ENCODE measurements at places on chromosomes 5 and 9.

DNA sequence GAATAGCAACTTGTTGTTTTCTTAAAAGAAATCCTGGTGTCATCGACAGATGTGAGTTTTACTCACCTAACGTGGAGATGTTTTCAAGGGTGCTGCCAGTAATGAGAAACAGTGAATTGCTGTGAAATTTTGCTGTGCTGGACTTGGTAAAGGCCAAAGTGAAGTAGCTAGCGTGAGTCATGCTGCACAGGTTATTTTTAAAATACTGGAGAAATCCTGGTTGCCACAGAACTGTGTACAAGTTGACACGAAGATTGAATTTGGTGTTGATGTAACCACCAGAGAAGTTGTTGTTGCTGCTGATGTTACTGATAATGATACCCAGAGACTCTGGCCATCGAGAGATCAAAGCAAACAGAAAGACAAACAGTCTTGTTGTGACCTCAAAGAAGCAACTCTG is 187.9 kb upstream of the NFIL3 start:
- no peak for DNase-seq

GRCh38 chr5:5629607-5629978 is 207.1 kb downstream of the ICE1 start:
- no peak for DNase-seq

DNA sequence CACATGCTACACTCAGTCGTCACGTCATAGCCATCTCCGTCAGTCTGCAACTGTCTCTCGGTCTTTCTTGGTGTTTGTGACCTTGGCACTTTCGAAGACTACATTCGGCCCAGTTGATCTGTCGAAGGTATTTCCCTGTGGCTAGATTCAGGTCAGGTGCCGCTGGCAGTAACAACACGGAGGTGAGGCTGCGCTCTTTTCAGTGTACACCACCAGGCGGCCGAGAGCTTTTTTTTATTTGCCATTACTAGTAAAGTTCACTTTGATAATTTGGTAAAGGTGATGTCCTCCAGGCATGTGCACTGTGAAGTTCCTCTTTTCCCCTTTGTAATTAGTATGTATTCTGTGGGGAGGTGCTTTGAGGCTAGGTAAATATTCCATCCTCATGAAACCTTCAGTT is 49.7 kb downstream of the RNF130 start:
- no peak for DNase-seq

DNA sequence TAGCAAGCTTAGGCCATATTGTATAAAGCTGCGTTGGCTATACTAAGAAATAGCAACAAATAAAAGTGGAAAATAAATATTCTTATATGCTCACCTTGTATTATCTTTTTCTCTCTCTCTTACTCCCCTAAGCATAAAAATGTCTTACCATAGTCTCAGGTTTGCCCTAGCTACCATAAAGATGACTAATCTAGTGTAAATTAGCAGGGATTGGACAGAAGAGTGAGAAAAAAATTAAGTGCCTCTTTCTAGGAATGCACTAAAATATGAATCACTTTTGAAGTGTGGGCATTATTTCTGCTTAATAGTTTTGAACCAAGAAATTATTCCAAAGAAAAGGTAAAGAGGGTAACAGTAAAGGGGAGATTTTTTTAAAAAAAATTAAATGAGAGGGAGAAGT is 201.3 kb downstream of the HINT1 start:
- no peak for DNase-seq

- no peak for DNase-seq
Measured at GRCh38 chr9:71136696-71137095, 15.3 kb upstream of the TRPM3 start.

DNA sequence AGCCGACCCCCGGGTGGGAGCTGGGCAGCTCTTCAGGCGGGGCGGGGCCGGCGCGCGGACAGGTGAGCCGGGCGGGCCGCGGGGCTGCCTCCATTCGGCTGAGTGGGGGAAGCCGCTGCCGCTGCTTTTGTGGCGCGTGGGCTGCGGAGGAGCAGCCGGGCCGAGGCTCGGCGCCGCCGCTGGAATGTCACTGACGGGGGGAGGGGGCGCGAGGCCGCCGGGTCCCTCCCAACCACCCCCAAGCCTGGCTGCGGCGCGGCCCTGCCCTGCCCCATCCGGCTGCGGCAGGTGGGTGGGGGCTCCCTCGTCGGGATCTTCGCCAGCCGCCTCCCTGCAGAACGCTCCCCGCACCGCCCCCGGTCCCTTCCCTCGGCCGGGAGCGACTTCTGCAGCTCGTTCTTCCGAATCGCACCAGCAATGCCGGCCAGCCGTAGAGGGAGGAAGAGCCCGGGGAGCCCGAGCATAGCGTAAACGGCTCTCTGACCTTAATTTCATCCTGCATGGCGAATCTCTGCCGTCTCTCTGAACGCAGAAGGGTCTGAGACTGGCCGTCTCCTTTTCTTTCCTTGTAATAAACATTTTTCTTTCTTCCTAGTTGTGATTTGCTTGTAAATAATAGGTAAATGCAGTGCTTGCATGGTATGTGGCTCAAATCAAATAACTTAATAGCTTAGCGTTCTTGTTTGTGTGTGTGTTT is 505 bp downstream of the SPTAN1 start:
- DNase-seq: peak; percentile 29

DNA sequence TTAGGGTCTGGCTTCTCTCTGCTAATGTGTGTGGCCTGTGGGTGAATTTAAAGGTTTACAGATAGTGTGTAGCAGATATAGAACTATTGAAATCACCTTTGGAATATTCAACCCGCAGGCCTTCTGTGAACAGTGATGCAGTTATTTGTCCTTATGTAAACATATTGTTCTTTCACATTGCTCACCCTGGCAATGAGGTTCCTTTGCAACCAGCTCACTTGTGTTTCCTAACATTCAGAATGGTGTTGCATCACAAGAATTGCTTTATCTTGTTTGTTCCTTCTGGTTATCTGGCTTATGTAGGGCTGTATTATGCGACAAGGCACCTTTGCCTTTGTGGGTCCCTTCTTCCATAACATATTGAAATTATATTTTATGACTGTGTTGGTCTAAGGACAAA is 370.3 kb downstream of the NNT start:
- DNase-seq: no peak

GRCh38 chr9:120009856-120010255 is 570.1 kb downstream of the CDK5RAP2 start:
- DNase-seq: no peak

DNA sequence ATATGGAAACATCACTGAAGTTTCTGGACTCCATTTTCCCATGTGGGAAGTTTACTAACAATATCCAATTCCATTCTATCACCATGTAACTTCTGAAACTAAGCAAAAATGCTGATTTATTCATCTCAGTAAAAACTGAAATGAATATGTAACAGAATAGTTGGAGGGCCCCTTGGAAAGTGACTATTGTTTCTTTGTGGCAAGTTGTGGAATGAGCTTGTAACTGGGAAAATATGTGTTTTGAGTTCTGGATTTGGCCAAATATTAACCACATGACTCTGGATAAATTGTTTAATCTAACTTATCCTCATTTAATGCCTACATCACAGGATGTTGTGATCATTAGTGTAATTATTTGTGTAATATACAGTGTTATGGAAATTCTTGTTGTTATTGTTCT is 619.3 kb downstream of the TLE4 start:
- DNase-seq: no peak

DNA sequence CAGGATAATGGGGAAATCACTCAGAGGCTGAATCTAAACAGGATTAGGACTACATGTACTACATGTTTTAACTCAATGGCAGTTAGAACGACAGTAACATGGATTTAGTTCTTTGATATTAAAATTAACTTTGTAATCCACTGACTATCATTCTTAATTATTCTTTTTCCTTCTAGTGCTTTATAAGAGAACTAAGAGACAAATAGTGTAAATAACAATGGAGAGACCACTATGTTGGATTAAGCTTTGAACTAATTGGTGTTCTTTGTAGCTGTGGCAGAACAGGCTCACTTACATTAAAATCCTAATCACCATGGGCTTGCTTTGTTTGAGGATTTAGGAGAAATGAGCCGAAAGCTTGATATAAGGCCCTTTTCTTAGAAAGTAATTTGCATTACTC is 18.8 kb downstream of the NMRK1 start:
- no peak for DNase-seq

GRCh38 chr5:142783601-142784341 is 13.6 kb downstream of the ARHGAP26 start:
- no peak for DNase-seq

DNA sequence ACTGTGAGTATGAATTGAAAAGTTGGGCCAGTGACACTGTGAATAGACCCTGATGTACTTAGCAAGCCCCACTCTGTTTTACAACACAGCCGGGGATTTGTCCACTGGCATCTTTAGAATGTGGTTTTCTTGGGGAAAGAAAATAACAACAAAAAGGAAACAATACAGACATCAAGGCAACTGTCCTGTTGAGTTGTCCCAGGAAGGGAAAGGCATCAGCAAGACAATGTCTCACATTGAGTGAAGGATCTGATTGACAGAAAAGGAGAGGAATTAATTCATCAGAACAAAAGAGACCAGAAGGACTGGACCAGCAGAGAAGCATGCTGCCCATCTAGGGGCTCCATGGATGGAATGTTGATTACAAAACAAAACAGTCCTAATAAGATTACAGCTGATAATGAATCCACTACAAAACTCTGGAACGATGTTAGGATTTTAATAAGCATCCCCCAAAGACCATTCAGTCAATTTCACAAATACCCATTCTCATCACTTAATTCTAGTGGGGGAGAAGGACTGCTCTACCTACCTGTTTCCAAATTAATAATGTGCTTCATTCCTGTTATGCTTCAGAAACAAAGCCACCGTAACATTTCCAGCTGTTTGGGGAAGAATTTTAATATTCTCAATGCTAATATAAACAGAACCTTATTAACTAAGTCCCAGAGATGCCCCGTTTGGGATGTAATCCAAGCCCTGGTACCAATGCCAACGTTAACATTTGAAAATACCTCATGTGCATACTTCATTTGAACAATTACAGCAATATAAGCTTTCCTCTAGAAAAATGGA is 298.0 kb downstream of the SPOCK1 start:
- DNase-seq: no peak

- DNase-seq: no peak
Measured at GRCh38 chr9:29826421-29826820, 2253.1 kb upstream of the C9orf72 start.

DNA sequence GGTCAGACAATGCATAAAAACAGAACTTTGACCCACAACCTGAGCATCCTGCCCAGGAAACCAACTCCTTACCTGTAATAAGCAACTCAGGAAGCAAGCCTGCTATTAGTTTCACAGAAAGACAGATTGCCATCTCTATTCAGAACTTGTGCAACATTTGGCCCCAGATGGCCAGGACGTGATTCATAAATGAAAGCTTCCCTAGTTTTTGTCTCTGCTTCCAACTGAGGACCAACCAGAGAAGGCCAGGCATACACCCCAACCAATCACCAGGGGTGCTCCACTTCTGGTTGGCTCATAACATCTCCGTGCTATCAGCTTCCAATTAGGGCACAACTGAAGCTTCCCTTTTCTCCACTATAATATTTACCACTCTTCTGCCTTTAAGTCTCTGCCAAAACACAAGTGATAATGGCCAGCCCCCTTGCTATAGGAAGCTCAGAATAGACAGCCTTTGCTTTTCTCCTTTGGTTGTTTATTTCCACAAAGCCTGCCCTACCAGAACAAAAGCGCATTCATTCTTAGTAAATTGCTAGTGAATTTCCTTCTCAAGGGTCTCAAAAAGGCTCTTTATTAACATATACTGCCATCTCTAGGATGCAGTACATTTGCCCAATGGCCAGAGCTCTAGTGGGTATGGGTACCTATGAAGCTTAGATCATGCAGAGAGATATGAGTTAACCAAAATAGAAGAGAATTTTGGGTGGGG is 289.7 kb upstream of the DAP start:
- DNase-seq: no peak

GRCh38 chr5:144265643-144266247 is 95.1 kb downstream of the KCTD16 start:
- DNase-seq: no peak

GRCh38 chr5:119287547-119288111 is 68.2 kb upstream of the TNFAIP8 start:
- no peak for DNase-seq

All from NCI-H1092 (cell line).